Activated CD8-positive, alpha-beta memory T cell treated with anti-CD3 and anti-CD28 coated beads for 1 hour (primary cell): ENCODE measurements at places on chromosomes 5 and 9.

GRCh38 chr9:87606841-87607521, 109.3 kb downstream of the DAPK1 start:
- DNase-seq, result no peak

DNA sequence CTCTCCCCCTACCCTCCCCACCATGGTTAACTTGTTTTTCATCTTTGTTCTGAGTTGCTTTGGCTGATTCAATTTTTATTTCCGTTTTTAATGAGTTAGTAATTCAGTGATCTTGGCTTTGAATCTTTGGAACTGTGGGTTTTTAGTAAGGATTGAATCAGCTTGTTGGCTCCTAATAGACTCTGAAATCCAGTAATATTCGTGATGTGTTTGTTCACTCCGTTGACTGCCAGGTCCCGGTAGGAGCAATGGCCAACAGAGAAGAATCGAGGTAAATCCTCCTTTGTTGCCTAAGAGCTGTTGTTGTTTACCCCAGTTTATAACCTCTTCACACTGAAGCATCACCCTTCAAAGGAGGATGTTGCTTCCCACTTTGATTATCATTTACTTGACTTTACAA, 92.7 kb downstream of the PCSK1 start:
- no peak for DNase-seq

DNA sequence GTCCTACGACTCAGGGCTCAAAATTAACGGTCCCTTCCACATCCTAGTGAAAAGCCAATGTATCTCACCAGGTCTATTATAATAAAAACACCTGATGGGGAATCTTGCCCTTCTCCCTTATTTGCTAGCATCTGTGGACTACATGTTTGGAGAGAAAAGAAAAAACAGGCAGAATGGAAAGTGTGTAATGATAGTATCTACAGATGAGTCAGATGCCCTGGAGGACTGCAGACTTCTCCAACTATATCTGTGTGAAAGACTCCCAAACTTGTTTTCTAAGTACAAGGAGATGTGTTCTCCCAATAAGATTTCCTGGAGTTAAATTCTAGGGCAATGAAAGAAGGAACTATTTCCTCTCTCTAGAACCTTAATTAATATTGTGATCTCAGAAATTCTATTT, 66.0 kb downstream of the FOXB2 start:
- DNase-seq, result no peak

DNA sequence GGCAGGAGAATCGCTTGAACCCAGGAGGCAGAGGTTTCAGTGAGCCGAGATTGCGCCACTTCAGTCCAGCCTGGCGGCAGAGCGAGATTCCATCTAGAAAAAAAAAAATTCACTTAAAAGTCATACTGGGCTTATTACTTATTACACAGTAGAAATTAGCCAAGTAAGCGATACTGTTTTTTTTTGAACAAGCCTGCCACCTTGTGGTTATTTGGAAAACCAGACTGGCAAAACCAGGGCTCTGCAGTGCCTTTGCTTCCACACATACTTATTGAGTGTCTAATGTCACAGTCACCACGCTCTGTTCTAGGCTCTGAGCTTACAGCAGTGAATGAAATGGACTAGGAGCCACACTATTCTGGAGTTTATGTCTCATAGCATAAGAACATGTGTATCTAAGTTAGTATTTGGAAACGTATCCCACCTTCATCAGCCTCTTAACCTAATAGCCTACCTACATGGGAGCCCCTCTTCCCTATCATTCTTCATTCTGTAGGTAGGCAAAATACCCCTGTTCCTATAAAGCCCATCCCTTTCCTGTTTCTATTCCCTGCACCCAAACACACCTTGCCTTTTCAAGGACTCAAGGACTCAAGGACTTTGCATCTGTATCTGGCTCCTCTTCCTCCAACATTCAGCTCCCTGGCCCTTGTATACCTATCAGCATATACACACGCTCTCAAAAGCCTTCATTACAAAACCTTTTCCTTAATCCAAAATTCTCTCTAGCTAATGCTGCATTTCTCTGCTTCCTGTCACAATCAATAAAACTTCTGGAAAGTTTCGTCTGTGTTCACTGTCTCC, 13.9 kb upstream of the BASP1 start:
- DNase-seq, result no peak

DNA sequence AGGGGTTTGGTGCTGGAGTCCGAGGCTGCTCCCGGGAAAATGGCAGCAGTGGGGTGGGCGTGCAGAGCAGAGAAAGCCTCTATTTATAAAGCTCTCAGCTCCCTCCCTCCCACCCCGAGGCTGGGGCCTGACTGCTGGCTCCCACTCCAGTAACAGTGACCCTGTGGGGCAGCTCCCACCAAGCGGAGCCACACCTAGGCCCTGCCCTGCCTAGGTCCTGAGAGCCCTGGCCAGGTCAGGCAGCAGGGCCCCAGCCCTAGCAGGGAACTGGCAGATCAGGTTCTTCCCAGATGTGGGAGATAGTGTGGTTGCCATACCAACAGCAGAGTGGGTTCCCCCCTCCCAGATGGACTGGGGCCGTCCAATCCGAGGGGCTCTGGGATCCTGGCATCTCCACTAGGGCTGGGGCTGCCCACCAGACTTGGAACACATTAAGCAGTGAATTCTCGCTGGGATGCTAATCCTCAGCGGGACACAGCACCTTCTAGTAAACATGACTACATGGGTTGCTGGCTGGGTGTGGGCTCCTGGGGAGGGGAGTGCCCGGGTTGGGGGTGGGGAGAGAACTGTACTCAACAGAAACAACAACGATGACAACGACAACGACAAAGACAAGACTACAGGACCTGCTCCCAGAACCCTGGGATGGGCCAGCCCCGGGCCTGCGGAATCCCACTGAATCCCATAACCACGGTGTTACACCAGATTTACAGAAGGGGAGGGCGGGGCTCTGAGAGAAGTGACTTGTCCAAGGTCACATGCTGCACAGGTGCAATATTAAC, 1.5 kb downstream of the SH3GLB2 start:
- no peak for DNase-seq

DNA sequence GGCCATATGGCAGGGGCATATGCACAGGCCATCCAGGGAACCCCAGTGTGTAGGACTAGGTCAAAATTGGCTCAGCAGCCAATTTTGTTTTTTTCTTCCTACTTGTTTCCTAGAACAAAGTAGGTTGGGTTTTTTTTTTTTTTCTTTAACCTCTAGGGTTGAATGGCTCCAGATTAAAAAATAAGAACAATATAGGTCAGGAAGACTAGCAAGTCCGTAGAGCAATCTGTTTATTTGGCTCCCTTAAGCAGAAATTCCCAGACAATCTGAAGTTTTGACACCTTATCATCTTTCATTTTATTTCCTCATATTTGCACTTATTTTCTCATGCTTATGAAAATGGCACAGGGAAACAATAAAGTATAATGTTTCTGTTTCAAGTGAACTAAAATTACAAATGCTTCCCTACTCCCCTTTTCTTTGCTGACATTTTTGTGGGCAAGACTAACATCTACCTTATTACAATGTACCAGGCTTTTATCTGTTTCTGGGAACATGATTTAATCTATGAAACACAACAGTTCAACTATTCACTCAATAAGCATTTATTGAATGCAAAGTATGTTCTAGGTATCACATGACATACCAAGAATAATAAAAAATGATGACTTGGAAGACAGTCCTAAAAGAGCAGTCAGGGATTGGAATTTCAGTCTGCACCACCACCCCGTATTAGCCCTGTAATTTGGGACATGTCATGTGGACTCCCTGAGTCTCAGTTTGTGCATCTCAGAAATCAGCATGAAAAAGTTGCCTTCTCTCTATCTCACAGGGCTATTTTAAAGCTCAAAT, 30.5 kb downstream of the TLR4 start:
- DNase-seq, result no peak

DNA sequence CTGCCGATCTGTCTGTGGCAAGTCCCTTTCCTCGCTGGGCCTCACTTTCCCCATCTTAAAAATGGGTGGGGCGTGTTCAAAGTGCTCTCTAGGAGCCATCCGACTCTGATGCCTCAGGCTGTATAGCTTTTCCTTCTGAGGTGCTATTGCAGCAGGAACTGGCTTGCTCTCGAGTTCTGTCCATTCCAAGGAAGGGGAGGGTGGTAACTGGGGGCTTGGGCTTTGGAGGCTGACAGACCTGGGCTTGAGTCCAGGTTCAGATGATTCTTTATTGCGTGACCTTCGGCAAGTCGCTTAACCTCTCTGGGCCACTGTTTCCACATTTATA, 139.5 kb downstream of the RGS3 start:
- no peak for DNase-seq

- no peak for DNase-seq
These were observed 290.5 kb downstream of the SLF1 start for GRCh38 chr5:94908889-94909480.

- DNase-seq, result no peak
These were observed 48.0 kb upstream of the LRRC19 start for GRCh38 chr9:27053369-27054022.

DNA sequence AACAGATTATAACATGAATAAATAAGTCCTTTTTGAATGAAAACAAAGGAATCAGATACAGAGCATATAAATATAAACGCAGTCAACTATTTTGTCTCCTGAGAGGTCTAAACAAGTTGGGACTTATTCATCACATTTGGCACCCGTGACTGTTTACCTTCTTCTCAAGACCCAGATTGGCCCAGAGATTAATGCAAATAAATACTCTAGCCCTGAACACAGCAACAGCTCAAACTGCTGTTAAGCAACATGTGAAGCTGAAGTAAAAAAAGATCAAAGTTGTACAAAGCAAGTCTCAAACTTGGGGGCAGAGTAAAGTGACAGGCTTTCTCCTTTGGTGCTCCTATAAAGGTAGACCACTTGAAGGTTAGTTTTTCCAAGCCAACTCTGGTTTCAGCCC, 95.0 kb upstream of the NR5A1 start:
- DNase-seq, result no peak
